ENCODE measurements at places on chromosomes 3 and 15.
A peak's percentile ranks its signal among the peaks of the same experiment; 100 is the strongest.

- DNase-seq: no peak
Observed at GRCh38 chr3:7306901-7307300, 446.0 kb downstream of the GRM7 start.

DNA sequence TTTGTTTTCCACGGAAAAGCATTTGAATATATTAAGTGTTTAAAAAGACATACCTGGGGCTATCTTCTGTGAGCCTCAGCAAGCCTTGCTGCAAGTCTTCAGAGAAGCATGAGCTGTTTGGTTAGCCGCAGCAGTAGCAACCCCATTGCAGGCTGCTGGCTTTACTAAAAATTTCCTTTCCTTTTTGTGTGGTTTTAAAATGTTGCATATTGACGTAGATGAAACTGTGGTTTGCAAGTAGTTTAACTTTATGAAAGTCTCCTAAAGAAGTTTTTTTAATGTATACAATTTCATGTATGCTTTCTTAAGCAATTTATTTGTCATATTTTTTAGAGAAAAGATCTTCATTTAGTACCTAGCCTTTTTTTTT, at the start of gene GPR171:
Gene GPR171 (minus strand): TSS at position 166 of the 370 bp plus-strand sequence. CDS start 3,830 bp downstream, outside the sequence.
- no peak for DNase-seq

DNA sequence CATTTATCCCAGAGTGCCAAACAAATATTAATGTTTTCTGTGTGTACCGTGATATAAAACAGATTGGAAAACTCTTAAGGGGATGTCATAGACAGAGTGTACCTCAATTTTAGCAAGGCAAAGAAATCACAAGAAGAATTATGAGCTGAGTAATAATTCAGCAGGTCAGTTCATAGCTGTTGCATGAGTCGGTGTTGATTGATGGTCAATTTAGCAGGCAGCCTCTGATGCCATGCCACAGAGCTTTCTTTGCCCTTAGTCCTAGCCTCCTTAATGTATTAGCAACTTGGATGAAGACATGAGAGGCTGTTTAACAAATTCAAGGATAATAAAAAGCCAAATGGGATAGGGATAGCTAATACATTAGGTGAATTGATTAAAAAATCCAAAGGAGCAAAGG, 6.8 kb downstream of the SLC35A5 start:
- DNase-seq: peak; percentile 52

DNA sequence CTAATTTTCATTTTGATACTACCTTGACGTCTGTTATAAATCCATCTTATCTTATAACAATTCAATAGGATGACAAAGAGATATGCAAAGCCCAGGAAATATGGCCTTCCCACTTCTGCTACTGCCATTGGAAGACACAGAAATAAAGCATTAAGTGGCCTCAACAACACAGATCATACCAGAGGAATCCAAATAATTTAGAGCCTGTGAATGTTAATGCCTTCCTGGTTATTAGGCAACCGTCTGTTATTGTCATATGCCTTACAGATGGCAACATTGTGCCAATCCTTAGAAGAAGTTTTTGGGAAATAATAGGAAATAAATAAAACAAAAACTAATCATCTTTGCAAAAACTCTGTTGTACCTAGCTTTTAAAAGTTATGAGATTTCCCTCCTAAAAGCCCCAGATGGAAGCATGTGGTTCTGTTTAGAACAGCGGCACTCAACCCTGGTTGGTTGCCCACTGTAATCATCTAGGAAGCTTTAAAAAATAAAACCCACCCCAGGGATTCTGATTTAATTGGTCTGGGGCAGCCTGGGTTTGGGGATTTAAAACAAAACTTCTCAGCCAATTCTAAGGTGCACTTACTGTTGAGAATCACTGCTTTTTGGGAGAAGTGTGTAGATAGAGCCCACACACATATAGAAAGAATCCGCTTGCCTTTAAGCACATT, 704.8 kb upstream of the CFAP20DC start:
- peak; percentile 32 for DNase-seq

DNA sequence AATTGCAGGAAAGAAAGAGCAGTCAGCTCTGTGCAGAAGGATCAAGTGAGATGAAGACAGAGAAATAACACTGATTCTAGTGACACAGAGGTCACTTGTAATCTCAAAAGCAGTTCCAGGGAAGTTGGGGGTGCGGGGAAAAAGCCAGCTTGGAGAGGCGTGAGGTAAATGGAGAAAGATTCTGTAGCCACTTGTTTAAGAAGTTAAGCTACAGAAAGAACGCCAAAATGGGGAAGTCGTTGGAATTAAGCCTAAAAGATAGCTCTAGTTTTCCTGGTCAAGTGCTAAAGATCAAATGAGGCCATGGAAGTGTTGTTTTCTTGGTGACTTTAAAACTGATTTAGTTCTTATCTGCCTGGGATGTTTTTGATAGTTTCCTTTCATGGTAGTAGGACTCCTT, 152.0 kb downstream of the GREM1 start:
- DNase-seq: no peak

GRCh38 chr3:127196002-127196401, 3.1 kb downstream of the PRR23E start:
- no peak for DNase-seq

DNA sequence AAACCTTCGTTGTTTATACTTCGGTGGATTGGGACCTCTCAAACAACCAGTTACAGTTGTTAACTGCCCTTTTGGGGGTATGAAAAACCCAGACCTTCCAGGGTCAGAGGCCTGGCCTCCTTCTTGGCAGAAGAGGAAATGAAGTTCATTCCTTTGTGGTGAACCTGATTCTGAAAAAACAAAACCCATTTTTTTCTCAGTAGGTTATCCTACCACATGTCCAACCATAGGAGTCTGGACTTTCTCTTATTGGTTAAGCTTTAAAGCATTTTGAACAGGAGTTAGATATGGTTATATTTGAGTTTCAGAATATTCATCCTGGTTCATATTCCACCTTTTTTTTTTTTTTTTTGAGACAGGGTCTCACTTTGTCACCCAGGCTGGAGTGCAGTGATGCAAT, 7.2 kb upstream of the LACTB start:
- no peak for DNase-seq

DNA sequence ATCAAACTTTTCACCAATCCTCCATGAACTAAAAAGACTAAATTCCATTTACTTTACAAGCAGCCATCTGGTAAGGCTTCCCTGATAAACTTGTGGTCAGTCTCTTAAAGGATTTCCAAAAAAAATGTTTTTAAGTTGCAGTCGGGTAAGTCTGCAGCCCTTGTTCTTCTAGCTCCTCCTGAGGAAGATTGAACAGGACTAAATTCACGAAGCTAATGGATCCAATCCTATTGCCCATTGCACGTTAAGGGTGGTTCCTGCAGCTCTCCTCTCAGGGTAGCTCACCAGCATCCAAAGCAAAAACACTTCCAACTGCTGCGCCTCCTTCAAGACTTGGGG, 2.8 kb downstream of the HES1 start:
- DNase-seq: peak; percentile 58
